ENCODE measurements at places on chromosomes 2 and 18.

DNA sequence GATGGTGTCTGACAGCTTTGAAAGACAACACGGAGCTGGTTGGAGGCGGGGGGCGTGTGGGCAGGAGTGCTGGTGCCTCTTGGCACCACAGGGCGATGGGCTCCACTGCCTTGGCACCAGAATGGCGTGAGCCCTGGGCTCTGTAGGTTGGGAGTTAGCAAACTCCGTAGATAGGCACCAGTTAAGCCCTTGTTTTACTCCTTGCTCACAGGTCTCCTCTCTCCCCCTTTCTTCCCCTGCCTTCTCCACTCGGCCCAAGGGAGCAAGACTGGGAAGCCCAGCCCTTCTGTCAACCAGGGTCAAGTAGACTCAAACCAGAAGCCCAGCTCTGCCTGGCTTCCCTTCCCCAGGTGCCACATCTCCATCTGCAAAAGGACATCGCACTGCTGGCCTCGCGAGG is 281.7 kb upstream of the ID2 start:
- no peak for DNase-seq

DNA sequence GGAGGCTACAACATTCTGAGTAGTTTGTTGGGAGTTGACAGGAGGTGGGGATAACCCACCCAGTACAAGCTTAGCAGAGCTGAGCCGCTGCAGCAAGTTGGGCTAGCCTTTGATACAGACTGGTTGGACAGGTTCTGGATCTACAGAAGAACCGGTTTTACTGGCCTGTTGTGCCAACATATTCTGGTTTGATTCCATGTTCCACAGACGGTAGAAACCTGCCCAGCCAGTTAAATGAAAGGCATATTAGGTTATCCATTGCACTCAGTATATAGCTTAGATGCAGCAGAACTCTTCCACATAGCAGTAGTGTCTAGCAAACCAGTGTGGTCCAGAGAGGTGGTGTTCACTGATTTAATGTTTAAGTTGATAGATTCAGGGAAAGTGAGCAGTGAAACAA is 19.3 kb upstream of the RBBP8 start:
- DNase-seq: no peak

- no peak for DNase-seq
These were observed 314.4 kb upstream of the NT5C1B start for GRCh38 chr2:18903750-18904149.

- DNase-seq: no peak
These were observed 89.5 kb downstream of the STK39 start for GRCh38 chr2:168157926-168158325.

- DNase-seq: no peak
These were observed 22.5 kb downstream of the TMEM178A start for GRCh38 chr2:39688181-39688580.

GRCh38 chr2:102002228-102002627 is 10.5 kb downstream of the IL1R2 start:
- DNase-seq: no peak

DNA sequence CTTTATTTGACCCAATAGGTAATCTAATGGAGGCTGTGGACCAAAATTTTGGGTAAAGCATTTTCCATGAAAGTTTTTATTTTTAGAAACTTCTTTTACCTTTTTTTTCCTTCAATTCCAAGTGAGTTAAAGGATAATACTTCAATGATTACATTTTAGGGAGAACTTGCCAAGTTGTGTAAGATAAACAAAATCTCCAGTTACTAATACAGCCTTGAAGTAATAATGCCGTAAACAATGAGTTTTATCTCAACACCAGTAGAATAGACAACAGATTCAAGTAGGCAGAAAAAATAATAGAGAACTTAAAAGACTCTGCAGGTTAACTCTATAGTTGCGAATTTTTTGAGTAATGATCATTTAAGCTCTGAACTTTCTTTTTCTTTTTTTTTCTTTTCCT is 807.4 kb downstream of the CNTNAP5 start:
- no peak for DNase-seq

- DNase-seq: no peak
These were observed 125.7 kb upstream of the LMAN1 start for GRCh38 chr18:59484561-59485328.

DNA sequence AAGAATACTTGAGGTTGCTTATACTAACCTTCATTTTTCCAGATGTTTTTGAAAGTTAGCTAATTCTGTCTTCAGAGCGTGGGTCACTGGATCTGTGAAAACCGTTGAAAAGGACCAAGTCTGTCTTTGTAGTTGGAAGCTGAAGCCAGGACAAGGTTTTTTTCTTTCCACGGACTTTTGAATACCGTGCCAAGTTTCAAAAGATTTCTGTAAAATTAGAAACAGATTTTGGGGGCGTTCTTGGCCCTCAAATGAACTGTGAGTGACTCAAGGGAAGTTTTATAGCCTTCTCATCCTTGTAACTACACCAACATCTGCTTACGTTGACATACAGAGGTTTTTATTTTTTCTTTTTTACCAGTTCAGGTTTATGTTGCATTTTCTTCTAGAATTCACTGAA is at the start of gene FAP:
Gene FAP, minus strand, starts transcription at position 152 of the 400 bp plus-strand sequence. Its CDS starts 118 bp downstream, at position 34.
- no peak for DNase-seq

DNA sequence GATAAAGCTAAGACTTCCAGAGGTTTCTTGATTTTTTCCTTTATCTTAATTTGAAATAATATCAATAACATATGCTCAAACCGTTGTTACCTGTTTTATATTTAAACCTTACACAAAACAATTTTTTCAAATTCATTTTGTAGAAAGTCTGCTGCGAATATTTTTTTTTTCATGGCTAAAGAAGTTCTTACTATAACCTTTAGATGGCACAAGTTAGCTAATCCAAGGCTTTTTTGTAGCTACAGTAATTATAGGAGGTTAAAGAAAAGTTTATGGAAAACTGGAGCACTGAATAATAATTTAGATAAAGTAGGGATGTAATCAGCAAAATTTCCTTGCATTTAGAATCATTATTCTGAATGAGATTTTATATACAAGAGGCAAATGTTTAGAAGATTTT is 78.0 kb upstream of the PNPT1 start:
- DNase-seq: no peak

DNA sequence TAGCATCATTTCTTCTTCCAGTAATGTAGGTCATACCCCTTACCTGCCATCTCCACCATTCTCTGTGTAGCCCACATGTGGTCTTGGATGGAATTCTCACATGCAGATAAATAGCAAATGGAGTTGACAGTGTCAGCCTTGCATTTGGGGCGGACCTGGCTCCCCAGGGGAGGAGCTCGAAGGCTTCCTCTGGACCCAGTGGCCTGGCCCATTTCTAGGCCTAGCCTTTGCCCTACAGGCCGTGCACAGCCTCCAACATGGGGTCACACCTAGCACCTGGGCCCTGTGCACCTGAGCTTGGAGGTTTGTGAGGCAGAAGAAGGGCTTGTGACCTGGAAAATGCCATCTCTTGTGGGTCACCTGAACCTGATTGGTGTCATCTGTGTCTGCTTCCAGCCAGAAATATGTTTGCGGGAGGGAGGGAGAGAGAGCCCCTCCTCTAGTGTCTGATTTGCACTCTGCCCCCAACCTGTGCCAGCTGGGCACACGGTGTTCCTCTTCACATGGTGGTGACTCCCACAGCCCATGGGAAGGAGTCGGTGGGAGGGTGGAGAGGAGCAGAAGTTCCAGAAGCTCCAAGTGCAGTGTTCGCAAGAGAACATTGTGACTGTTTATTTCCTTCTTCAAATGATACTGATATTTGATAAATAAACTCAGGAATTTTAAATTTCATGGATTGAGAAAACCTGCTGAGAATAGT is 33.0 kb downstream of the ITGB1BP1 start:
- no peak for DNase-seq

- no peak for DNase-seq
These were observed 94.8 kb upstream of the LTBP1 start for GRCh38 chr2:32851777-32852439.

- DNase-seq: no peak
These were observed 410.4 kb downstream of the MEIS1 start for GRCh38 chr2:66845307-66845706.

GRCh38 chr2:70029814-70030409 is 57.4 kb upstream of the PCBP1 start:
- DNase-seq: no peak

DNA sequence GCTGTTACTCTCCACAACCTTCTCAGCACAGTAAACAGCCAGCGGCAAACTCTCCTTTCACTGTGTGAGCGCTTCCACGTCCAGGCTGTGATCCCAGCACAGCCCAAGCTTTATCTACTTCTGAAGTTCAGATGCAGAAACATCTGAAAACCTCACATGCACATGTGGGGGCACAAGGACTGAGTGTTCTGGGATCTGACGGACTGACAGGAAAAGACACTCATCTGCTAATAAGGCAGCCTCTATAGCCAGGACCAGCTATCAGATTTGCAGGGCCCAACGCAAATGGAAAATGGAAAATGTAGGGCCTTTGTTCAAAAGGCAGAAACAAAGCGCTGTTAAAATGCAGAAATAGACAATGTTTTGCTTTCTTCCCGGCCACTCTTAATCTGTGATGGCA is 133.8 kb upstream of the ARHGAP28 start:
- no peak for DNase-seq

GRCh38 chr2:23235292-23235691 is 149.7 kb upstream of the KLHL29 start:
- DNase-seq: no peak

- DNase-seq: no peak
These were observed 135.9 kb downstream of the TPGS2 start for GRCh38 chr18:36692921-36693332.

DNA sequence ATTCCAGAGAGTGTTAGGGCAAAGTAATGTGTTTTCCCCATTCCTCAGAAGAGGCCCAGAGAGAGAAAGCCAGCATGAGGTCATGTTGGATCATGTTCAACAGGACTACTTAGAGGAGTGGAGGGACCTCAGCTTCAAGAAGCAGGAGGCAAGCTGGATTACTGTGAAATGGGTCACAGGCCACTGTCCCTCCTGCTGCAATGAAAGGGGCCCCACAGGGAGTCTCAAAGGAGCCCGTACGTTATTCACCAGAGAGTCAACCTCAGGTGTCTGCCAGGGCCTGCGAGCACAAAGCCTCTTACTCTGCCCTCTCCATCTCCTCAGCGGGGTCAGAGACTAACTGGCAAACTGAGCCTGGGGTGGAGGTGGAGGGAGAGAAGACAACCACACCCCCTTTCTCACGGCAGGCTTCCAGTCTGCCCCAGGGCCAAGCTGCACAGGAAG is 27.2 kb upstream of the ACYP2 start:
- DNase-seq: no peak

GRCh38 chr18:67386032-67386431 is 130.5 kb downstream of the DSEL start:
- DNase-seq: no peak

GRCh38 chr18:74132201-74132600 is 15.4 kb downstream of the FBXO15 start:
- no peak for DNase-seq

Measured in stimulated activated CD4-positive, alpha-beta T cell treated with anti-CD3 and anti-CD28 coated beads, Interleukin-15, amount 100 ng/mL, for 24 hours (primary cell).